ENCODE measurements at places on chromosomes 13 and 19.

GRCh38 chr13:112952759-112953551, 16.1 kb upstream of the MCF2L start:
- DNase-seq: no peak

DNA sequence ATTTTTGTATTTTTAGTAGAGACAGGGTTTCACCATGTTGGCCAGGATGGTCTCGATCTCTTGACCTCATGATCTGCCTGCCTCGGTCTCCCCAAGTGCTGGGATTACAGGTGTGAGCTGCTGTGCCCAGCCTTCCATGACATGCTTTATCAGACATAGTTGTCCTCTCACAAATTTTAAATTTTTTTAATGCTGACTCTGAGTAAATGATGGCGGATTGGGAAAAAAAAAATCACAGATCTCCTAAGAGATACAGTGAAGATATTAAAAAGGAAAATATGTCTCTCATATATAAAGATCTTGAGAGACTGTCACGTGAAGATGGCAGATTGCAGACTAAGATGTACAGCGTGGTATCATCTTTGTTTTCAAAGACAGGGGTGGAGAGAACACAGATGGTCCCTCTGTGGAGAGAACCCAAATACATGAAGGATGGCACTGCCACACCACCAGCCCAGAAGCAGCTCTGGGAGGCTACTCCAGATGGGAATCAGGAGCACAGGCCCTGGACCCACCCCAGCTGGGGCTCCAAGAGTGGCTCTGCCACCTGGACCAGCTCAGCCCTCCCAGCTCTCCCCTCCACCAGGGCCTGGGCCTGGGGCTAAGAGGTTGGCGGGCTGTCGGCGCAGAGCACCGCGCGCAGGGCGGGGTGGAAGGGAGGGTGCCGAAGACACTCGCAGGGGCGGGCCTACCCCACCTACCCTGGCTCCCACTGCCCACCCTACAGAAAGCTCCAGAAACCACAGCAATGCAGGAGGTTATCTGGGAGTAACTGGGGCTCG, 20.0 kb upstream of the CCNP start:
- DNase-seq: no peak

DNA sequence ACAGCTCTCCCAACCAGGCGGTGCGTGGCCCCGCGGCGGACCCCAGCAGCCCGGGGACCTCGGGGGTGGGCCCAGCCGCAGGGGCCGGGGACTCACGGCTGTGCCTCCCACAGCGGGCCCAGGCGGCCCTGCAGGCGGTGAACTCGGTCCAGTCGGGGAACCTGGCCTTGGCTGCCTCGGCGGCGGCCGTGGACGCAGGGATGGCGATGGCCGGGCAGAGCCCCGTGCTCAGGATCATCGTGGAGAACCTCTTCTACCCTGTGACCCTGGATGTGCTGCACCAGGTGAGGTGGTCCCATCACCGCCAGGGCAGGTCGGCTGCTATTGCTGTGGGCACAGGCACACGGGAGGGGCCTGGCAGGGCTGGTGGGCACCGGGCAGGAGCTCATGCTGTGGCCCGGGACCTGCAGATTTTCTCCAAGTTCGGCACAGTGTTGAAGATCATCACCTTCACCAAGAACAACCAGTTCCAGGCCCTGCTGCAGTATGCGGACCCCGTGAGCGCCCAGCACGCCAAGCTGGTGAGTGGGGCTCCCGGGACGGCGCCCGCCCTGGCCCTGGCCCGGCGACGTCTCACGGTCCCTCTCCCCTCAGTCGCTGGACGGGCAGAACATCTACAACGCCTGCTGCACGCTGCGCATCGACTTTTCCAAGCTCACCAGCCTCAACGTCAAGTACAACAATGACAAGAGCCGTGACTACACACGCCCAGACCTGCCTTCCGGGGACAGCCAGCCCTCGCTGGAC, 7.3 kb downstream of the PTBP1 start:
- DNase-seq: no peak

DNA sequence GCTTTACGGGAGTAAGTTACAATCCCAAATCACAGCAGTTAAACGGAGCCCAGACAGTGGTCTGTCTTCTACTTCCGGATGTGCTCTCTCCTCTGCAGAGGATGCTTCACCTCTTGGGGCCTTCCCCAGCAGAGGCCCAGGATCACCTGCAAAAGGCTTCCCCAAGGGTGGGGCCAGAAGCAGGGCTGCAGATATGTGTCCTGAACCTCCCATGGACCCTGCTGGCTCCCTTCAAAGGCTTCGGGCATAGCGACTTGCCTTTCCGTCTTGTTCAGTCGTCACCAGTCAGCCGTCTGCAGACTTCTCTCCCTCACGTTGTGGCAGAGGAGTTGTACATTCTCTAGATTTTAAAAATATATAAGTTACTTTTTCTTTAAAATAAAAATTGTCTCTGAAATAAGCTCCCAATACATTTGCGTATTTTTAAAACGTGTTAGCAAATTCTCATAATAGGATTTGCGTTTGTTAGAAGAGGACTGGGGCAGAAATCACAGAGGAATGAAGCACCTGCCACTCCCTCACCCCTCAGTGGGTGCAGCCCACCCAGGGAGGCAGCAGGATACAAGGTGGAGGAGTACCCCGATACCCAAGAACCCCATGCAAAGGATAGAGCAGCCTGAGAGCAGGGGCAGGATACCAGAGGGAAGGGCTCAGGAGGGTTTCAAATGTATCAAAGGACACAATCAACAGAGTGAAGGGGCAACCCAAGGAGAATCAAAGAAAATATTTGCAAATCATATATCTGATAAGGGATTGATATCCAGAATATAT, 22.9 kb upstream of the MEDAG start:
- DNase-seq: no peak

GRCh38 chr13:23806874-23807526, 82.2 kb downstream of the MIPEP start:
- no peak for DNase-seq

DNA sequence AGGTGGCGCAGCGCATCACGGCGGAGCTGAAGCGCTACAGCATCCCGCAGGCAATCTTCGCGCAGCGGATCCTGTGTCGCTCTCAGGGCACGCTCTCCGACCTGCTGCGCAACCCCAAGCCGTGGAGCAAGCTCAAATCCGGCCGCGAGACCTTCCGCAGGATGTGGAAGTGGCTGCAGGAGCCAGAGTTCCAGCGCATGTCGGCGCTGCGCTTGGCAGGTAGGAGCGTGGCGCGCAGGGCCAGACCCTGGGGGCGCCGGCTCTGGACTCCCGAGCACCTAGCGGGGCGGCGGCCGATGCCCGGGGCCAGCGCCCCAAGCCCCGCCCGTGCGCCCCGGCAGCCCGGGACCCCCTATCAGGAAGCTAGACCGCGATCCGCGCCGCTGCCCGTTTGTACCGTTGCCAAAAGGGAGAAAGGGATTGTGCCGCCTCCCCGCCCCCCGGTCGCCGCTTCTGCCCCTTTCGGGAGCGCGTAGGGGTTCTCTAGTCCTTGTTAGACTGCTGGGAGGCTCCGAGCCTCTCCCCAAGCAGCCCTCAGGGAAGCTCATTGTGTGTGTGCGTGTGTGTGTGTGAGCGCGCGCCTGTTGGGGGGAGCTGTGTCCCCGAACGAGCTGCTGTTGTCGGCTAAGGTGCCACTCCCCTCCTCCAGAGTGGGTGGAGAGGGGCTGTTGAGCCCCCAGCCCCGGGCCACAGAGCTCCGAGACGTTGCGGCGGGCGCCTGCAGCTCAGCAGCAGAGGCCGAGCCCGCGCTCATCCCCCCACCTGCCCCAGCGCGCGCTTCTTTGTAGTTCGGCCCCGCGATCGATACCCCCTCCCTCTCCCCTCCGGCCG, 1.5 kb downstream of the ONECUT3 start:
- no peak for DNase-seq

GRCh38 chr19:43526884-43527859, at the start of gene ETHE1:
Gene ETHE1, minus strand, starts transcription at chr19:43527201. Its CDS starts 24 bp downstream, at chr19:43527177.
- peak; percentile 84 for DNase-seq

DNA sequence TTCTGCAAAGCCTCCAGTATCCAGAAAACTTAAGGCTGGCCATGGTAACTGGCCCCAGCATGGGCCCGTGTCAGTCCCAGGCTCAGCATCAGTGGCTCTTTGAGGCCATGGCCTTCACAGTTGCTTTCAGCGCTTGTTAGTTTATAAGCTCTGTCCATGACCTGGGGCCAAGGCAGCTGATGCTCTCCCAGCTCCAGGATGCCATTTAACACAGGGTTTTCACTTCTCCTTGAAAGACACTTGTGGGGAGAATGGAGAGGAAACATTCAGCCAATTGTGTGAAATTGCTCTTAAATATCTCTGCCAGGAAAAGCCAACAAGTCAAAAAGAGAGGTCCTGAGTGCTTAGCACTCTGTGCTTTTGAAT, 321.3 kb downstream of the FOXO1 start:
- no peak for DNase-seq

GRCh38 chr13:39038569-39039030, 344 bp downstream of the NHLRC3 start:
- no peak for DNase-seq

DNA sequence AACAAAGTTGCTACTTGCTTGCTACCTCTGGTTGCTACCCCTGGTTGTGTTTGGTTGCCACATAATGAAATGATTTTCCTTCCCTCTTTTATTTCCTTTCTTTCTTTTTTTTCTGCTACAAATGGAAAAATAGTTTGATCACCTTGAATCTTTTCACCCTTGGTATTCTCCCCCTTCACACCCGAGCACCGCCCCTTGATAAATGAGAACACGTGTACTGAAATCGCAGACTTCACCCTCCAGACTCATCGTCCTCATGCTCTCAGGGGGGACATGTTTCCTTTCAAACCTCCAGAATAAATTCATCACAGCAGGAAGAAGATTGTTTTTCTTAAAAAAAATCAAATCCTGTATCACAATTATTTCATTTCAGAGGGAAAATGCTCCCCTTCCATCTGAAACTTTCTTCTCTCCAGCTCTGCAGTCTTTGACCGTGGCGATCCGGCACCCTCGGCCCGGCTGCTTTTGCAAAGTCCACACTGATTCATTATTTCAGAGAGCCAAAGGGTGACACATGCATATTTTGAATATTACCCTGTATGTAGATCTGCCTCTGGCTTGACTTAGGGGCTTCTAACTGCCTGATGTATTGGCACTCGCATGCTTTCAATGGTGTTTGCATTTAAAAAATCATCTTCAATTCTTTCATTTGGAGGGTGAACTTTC, 222.6 kb upstream of the MAB21L1 start:
- DNase-seq: no peak

- DNase-seq: no peak
Observed at GRCh38 chr19:20186174-20186573, 19.2 kb downstream of the ZNF486 start.

DNA sequence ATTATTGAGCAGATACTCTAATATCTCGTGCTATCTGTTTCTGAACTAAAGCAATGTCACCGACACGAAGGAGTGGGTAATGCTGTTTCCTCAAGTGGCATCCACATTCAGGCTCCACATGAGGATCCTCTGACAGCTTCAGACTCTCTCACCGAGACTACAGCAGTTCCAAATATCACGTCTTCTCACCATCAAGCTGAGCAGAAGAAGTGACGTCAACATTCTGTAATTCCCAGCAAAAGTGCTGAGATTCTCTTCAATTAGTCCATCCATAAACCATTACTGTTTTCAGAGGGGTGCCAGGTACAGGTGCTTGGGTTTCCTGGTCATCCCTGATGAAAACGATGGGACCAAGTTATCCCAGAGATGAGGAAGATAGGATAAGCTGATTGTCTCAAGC, 110.0 kb upstream of the DACH1 start:
- no peak for DNase-seq

DNA sequence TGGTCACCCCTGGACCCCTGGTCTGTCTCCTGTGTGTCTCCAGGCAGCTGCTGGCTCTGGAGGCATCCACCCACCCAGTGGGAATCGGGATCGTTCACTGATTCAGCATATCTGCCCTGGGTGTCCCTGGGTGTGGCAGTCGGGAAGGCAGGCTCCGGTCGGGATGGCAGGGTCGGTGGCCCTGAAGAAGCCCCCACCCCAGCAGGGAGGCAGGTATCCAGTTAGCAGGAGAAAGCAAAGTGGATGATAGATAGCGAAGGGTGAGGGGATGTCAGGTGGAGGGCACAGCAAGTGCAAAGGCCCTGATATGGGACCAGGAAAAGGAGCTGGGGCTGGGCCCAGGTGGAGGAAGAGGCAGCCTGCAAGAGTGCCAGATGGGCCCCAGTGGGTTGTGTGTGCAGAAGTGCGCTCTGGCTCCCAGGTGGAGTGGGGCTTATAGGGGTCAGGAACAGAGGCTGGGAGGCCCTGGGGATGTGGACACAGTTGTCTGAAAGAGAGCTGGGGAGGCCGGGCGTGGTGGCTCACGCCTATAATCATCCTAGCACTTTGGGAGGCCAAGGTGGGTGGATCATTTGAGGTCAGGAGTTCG, 2.3 kb downstream of the SSBP4 start:
- peak; percentile 65 for DNase-seq

- DNase-seq: no peak
Observed at GRCh38 chr19:50820086-50820485, 3.5 kb downstream of the KLK1 start.

- no peak for DNase-seq
Observed at GRCh38 chr13:24625331-24625731, 54.9 kb upstream of the ATP12A start.

DNA sequence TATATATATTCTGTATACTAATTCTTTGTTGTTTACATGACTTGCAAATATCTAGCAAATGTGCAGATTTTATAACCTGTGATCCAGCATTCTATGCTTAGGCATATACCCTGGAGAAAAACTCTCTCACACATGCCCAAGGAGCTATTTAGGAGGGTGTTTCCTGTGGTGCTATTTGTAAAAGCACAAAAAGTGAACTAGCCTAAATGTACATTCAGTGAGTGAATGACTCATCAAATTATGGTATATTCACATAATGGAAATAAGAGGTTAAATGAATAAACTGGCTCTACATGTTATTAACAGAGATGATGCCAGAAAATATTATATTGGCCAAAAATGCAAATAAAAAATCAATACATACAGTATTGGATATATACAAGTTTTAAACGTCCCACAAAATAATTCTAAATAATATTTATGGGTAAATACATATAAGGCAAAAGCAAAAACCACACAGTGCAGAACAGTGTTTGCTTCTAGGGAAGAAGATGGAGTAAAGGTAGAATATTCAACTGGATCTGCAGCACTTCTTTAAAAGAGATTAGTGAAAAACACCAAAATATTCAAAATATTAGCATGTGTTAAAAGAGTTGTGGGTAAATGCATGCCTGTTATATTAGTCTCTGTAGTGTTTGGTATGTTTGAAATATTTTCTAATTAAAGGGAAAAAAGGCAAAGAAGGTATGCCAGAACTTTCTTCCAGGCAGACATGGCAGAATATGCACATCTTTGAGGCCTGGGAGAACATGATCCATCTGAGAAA, 344.7 kb downstream of the KLF5 start:
- no peak for DNase-seq

DNA sequence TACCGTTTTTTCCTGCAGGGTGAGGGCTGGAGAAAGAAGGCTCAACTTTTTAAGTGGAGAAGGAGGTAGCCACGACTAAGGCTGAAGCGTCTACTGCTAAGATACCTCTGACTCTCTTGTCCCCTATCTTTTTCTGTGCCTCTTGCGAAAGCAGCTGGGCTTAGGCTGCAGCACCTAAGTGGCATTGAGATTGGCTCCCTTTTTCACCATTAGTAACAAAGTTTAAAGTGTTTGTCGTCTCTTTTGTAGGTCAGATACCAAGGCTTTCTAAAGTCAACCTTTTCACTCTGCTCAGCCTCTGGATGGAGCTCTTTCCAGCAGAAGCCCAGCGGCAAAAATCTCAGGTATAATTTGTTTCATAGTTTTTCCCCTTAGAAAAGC, 887 bp downstream of the CDADC1 start:
- DNase-seq: no peak

- DNase-seq: no peak
Observed at GRCh38 chr13:66996503-66996902, 233.6 kb downstream of the PCDH9 start.
